ENCODE measurements at places on chromosomes 12 and 14.

DNA sequence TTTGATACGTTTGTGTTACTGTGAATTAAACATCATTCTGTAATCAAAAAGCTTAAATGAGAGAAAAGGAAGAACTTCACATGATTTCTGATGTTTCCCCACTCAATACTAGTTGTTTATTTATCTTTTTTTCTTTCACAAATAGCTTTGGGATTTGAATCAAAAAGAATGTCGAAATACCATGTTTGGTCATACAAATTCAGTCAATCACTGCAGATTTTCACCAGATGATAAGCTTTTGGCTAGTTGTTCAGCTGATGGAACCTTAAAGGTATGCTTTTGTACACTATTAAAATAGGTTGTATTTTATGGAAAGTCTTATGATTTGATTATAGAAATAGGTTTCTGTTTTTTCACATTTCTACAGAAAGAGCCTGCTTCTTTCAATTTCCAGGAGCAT lies 41.5 kb downstream of the APAF1 start:
- DNase-seq: no peak

DNA sequence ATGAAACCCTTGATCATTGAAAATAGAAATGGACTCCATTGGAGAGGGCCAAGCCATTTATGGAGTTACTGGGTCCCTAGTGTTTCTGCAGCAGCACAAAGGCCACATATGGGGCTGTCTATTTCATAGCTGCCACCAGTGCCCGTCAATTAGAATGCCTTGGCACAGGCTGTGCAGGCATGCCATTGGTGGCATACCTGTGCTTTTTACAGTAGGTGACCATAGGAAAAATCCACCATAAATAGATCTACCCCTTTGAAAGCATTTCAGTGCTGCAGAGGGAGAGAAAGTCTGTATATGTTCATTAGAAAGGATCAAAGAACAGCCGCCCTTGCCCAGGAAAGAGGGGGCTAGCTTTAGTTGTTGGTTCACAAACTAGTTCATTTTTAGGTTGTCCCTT lies 13.1 kb downstream of the MYBPC1 start:
- no peak for DNase-seq

- no peak for DNase-seq
Observed at GRCh38 chr12:32446316-32447119, 47.2 kb downstream of the FGD4 start.

DNA sequence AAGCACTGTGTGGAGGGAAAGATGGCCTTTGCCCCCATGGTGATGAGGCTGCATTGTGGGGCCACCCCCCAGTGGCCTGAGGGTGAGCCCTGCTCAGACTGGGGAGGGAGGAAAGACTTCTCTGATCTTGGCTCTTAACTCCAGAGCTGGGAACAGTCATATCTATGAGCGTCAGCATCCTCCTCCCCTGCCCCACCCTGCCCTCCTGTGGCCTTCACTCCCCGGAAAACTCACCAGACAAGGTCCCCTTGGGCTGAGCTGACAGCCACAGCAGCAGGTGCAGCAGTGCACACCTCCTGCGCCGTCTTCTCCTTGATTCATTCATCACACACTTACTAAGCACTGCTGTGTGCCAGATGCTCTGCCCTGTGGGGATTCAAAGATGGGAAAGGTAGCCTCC lies 98.8 kb downstream of the B4GALNT3 start:
- DNase-seq: no peak

DNA sequence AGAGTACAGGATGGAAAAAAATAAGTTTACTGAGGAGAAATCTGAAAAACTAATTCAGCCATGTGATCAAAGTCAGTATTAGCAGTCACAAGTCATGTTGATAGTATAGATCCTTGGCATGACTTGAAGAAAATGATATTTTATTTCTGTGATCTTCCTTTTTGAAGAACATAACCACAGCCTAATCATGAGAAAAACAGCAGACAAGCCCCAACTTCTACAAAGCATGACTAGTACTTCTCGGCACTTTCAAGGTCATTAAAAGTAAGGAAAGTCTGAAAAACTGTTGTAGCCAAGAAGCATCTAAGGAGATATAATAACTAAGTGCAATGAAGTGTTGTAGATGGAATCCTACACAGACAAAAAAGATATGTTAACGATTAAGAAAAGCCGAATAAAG lies 264.1 kb upstream of the FOXG1 start:
- no peak for DNase-seq

DNA sequence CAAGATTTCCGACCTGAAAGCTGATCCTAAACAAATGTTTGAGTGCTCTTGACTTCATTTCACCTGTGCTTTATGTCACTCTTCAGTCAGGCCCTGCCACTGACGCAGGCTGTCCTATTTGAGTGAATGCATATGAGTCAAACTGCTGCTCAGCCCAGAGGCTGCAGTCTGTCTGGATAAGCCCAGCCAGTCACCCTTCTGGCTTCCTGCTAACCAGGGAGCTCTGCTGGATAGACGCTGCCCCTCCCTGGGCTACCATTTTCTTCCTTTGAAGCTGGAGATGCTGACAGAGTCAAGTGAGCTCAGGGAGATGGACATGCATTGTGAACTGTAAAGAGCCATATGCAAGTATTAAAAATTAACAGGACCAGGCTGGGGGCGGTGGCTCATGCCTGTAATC lies 5.1 kb upstream of the TUNAR start:
- DNase-seq: peak; percentile 53

Measured in NCI-H187 (cell line).